ENCODE measurements at places on chromosomes 16 and 17. TPM values are rescaled to one million over a fixed set of nuclear protein-coding genes. Genes with fewer than 3 reads are reported as not detected.

DNA sequence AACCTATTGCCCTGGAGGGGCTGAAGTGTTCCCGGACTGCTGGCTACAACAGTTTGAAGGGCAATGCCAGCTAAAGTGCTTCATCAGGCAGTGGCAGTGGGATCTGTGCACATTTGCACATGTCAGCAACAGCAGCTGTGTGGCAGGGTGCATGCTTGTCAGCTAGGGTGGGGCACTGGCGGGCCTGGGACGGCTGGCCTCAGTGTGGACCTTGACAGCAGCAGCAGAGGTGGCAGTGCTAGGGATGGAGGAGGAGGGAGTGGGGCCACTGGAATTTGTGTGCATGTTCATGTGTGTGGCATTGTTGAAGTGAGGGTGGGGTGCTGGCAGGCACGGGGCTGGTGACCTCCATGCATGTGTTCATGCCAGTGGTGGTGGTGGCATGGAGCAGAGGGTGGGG is 203.3 kb upstream of the HS3ST4 start:
- no peak for DNase-seq

GRCh38 chr16:14434860-14435259 is 195.2 kb downstream of the PARN start:
- no peak for DNase-seq

DNA sequence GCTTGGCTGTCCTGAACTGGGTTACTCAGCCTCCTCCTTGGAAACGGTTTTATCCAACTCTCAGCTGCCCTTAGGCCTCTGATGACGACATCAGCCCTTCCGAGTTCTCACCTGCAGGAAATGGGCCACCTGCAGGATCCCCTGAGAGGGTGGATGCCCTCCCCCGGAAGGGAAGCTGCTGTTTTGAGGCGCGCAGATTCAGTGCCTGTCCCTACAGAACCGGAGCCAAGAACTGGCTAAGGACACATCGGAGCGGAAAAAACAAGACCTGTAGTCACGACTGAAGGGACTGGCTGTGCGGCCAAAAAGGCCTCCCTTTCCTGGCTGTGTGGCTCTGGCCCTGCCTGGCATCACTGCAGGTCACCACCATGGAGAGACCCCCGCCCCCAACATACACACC is 11.7 kb upstream of the C16orf95 start:
- no peak for DNase-seq

GRCh38 chr17:82924812-82925211 is 85.0 kb upstream of the ZNF750 start:
- DNase-seq = no peak

GRCh38 chr17:8781776-8782175 is 17.4 kb downstream of the MFSD6L start:
- DNase-seq = no peak

The PDE6G gene
- 4.8 TPM for total RNA-seq

The FLII gene
- total RNA-seq = 247 TPM

The COG7 gene
- 8.7 TPM for total RNA-seq

All from lung microvascular endothelial cell (primary cell).